ENCODE measurements at places on chromosomes 1 and 21.

- DNase-seq: no peak
Measured at GRCh38 chr1:30413111-30413440, 310.3 kb downstream of the MATN1 start.

DNA sequence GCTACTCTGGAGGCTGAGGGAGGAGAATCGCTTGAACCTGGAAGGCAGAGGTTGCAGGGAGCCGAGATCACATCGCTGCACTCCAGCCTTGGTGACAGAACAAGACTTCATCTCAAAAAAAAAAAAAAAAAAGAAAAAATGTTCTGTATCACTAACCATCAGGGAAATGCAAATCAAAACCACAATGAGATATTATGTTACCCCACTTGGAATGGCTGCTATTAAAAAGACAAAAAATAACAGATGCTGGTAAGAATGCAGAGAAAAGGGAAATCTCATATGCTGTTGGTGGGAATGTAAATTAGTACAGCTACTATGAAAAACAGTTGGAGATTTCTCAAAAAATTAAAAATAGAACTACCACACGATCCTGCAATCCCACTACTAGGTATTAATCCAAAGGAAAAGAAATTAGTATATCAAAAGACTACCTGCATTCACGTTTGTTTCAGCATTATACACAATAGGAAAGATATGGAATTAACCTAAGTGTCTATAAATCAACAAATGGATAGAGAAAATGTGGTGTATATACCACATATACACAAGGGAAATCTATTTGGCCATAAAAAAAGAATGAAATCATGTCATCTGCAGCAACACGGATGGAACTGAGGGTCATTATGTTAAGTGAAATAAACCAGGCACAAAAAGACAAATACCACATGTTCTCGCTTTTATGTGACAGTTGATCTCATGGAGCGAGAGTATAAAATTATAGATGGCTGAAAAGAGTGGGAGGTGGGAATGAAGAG, 62.6 kb downstream of the ABL2 start:
- DNase-seq: peak; percentile 74

DNA sequence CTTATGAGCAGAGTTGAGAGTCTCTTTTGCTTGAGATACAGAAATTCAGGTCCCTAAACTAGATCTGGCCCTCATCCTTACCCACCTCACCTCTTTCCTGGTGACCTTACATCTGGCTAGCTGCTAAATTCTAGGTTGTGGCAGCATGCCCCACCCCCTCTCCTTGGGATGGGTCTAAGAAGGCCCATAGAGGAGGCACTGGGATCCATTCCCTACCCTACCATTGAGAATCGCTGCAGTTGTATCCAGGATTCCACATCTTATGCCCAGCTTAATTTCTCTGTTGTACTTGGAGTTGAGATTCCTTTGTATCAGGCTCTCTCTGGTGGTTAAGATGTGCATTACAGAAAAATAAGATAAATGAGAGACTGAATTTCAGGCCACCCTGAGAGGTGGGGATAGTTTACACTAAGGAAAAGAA, 9.5 kb upstream of the TMEM39B start:
- peak; percentile 52 for DNase-seq

- DNase-seq: no peak
Measured at GRCh38 chr1:76140227-76140626, 65.7 kb downstream of the ST6GALNAC3 start.

DNA sequence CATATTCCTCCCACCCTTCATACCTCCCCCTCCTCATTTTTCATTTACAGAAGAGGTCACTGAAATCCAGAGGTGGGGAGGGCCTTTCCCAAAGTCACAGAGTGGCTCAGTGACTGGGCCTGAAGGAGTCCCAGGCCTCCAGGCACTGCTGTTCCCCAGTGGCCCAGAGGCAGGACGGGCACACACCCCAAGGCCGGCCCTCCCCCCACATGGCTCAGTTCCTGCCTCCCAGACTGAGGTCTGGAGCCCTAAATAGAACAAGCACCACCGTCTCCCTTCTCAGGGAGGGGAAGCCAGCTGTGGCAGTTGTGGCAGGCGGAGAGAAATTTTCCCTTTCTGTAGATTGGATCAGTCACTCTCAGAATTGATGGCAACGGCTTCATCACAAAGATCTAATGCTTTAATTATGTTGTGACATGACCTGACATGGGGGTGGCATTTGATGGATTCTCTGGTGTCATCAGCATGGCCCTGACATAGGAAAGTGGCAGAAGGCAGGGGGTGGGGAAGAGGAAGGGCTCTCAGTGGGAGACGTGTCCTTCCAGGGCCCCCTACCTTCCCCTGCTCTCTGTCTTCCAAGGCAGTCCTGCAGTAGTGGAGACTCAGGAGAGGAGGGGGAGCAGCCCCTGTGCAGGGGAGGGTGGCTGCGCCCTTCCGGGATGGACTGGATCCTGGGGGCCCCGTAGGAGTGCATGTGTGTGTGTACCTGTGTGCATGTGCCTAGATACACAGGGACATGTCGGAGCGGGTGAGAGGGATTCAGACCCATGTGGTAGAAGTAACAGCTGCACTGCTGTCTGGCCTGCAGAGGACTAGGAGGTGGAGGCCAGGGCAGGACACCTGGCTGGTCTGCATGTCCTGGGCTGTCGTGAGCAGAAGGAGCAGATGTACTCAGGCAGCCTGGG, 41.2 kb upstream of the FOXO6 start:
- no peak for DNase-seq

- no peak for DNase-seq
Measured at GRCh38 chr1:99855914-99856450, 5.8 kb downstream of the AGL start.

Data from astrocyte (in vitro differentiated cells and primary cell).